Ascending aorta (tissue), 2 donors: ENCODE measurements at places on chromosomes 4 and X.

DNA sequence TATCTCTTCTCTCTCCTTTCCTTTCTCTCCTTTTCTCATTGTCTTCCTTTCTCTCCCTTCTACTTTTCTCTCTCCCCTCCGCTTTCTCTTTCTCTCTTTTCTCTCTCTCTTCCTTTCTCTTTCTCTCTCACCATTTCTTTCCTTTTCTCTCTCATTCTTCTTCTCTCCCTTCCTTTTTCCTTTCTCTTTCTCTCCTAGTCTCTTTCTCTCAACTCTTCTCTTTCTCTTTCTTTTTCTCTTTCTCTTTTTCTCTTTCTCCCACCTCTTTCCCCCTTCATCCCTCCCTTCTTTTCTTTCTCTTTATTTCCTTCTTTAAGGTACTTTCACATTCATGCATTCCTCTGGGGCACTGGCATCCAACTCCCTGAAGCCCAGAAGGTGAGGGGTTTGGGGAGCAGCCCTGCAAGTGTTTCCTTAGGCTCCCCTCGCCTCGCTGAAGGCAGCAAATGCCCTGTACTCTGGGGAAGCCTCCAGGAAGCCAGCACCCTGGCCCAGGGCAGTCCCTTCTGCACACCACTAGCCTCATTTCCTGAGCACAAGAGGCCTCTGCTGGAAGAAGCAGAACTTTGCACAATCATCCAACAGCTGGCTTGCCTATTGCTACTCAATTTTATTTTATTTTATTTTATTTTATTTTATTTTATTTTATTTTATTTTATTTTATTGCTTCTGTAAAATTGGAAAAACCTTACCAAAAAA, 124.2 kb downstream of the NFKB1 start:
- DNase-seq, result no peak

DNA sequence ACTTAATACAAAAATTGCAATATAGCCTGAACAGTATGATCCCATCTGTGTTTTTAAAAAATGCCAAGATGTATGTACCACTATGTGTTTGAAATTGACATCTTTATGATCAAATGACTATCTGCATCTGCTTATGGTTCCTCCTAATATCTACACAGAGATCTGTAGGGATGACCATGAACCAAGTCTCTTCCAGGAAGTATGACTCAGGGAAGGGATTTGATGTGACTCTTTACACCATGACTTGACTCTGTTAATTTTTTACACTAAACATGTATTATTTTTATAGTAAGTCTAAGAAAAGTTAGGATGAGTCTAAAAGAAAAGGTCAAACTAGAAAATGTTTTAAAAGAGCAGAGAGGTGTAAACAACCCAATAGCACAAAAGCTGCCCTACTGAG, 164.0 kb downstream of the SH3KBP1 start:
- DNase-seq, result no peak

- DNase-seq, result no peak
These were observed 6.1 kb downstream of the UBQLN2 start for GRCh38 chrX:56569378-56570057.

- DNase-seq, result no peak
These were observed 24.0 kb downstream of the RPA4 start for GRCh38 chrX:96907516-96908272.

- DNase-seq, result no peak
These were observed 2.2 kb downstream of the MID2 start for GRCh38 chrX:107827852-107828251.

DNA sequence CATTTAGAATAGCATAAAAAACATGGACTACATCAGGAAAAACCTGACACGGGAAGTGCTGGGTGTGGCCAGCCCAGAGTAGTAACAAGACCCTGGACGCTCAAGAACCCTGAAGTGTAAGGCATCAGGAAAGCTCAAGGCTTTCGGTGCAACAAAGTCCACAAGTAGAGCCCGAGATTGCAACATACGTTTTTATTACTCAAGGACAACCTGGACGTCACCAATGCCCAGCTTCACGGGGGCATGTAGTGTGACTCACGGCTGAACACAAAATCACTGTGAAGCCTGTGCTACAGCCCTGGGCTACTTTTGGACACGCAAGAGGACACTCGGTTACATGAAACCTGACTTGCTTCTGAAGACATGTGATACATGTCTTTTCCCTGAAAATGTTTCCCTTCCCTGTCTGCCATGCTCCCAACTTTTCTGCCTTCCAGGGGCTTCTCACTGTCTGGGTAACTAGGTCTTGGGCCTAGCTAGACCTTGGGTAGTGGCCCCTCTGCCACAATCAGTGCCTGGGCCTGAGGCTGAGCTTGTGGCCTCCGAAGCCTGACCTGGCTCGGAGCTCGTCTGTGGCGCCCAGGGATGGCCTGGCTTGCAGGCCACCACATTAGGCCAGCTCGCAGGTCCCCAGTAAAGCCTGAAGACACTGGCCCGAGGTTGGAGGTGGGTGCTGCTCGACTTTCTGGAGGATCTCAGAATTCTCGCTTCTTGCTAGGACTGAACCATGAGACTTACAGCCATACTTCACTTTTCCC, 9.2 kb downstream of the IRAK1 start:
- no peak for DNase-seq

DNA sequence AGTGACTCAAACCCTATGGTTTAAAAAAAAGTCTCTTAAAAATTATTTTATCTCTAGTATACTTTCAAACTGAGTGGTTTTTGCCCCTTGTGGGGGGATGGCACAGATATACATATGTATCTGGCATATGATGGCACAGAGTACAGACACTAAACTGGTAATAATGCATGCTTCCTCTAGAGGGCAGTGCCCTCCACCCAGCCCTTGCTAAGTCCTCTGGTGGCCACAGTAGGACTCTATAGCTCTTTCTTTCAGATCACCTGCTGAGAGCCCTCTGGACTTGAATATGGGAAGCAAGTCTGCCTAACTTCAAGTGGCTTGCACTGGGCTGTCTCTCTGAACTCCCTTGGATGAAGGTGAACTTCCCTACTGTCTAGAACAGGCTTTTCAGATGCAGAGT, 66.3 kb downstream of the TSPAN7 start:
- DNase-seq, result no peak

- no peak for DNase-seq
These were observed at the start of gene FAAH2 for GRCh38 chrX:57286507-57287251. FAAH2 (plus strand) TSS chrX:57286706; CDS start chrX:57286826, 120 bp downstream.

- DNase-seq, result no peak
These were observed 64.9 kb upstream of the NPY2R start for GRCh38 chr4:155143512-155143911.

DNA sequence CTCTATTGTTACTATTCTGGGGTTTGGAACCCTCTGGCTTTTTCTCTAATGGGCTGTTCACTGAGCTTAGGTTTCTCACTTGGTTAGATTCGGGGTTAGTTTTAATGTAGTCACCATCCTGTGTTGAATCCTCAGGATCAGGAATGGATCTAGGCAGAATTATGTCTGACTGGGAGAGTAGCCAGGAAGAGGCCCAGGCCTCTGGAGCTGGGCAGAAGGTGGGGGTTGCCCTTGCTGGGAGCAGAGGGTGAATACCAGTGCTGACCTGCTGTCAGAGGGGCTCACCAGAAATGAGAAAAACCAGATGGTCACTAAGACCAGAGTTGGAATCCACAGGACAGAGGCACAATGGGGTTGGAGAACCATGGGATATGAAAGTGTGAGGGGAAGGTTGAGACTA, 126.6 kb upstream of the SLC4A4 start:
- no peak for DNase-seq

DNA sequence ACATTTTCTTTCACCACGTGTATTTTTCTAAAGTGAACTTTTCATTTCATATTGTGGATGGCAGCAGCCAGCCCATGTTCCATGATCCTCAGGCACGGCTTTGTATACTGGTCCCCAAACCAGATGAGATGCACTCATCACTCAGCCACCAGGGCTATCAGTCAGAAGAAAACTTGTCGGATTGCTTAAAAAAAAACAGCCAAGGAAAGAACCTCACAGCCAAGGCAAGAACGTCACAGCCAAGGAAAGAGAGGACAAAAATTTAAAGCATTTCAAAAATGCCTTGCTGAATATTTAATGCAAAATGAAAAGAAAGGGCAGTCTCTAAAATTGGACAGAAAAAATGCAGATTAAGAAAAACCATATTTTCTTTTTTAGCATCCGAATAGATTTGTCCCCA, 333.3 kb downstream of the PDGFC start:
- no peak for DNase-seq

DNA sequence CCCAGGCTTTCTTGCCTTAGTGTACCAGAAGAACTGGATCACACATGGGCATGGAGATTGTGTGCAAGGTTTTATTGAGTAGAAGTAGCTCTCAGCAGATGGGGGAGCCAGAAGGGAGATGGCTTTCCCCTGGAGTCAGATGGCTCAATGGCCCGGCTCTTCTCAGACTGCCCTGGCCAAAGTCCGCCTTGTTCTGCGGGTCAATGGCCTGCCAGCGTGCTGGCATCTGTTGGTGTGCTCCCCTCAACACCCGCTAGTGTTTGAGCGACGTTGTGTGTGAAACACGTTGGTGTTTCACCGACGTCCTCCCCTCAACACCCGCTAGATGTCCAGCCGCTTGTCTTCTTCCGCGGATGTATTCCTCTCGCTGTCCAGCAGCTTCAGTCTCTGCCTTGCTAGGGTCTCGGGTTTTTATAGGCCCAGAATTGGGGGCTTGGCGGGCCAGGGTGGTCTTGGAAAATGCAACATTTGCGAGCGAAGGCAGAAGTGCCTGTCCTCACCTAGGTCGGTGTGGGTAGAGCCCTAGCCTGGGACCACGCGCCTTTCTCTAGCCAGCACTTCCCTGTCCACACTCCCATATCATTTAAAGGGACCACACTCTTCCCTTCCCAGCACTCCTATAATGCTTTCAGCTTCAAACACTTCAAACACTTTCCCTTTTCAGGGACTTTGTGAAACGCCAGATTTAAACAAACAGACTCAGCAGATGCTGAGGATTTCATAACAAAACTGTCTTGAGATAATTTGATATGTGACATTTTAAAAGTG, 21.1 kb upstream of the PRKG2 start:
- no peak for DNase-seq

- no peak for DNase-seq
These were observed 217.6 kb downstream of the PRR32 start for GRCh38 chrX:127037159-127037558.

GRCh38 chr4:1870328-1870577, 940 bp upstream of the NSD2 start:
- DNase-seq, result peak; percentile 91

GRCh38 chrX:20913760-20914159, 460.5 kb upstream of the CNKSR2 start:
- no peak for DNase-seq

- no peak for DNase-seq
These were observed 105.1 kb downstream of the TRAPPC11 start for GRCh38 chr4:183763990-183764754.
